A375 (cell line): ENCODE measurements at places on chromosomes 5 and 9. TPM values are rescaled to one million over a fixed set of nuclear protein-coding genes. Genes with fewer than 3 reads are reported as not detected.

The LECT2 gene
- total RNA-seq, result not detected in 2 replicates

The BTNL3 gene
- not detected in 2 replicates for total RNA-seq

The CD74 gene
- total RNA-seq, result 1,665 and 1,791 TPM in 2 replicates

The CDC20B gene
- not detected in 2 replicates for total RNA-seq

The PCDHA12 gene
- 2.8 and 3.7 TPM in 2 replicates for total RNA-seq

The MEIKIN gene
- not detected in 2 replicates for total RNA-seq

The CER1 gene
- total RNA-seq, result not detected in 2 replicates

The SLC28A3 gene
- total RNA-seq, result not detected in 2 replicates

The RALGDS gene
- total RNA-seq, result 32.5 and 40.5 TPM in 2 replicates

The LRRC19 gene
- total RNA-seq, result not detected in 2 replicates

The PCDHGB7 gene
- total RNA-seq, result 0.72 and 0.90 TPM in 2 replicates

The EGFLAM gene
- total RNA-seq, result 5.3 and 5.5 TPM in 2 replicates

The TAF11L8 gene
- total RNA-seq, result not detected in 2 replicates

The PRELID1 gene
- total RNA-seq, result 332 and 346 TPM in 2 replicates

The HK3 gene
- not detected in 2 replicates for total RNA-seq

The GPR151 gene
- total RNA-seq, result not detected in 2 replicates
